ENCODE measurements at places on chromosomes 16 and 17.

DNA sequence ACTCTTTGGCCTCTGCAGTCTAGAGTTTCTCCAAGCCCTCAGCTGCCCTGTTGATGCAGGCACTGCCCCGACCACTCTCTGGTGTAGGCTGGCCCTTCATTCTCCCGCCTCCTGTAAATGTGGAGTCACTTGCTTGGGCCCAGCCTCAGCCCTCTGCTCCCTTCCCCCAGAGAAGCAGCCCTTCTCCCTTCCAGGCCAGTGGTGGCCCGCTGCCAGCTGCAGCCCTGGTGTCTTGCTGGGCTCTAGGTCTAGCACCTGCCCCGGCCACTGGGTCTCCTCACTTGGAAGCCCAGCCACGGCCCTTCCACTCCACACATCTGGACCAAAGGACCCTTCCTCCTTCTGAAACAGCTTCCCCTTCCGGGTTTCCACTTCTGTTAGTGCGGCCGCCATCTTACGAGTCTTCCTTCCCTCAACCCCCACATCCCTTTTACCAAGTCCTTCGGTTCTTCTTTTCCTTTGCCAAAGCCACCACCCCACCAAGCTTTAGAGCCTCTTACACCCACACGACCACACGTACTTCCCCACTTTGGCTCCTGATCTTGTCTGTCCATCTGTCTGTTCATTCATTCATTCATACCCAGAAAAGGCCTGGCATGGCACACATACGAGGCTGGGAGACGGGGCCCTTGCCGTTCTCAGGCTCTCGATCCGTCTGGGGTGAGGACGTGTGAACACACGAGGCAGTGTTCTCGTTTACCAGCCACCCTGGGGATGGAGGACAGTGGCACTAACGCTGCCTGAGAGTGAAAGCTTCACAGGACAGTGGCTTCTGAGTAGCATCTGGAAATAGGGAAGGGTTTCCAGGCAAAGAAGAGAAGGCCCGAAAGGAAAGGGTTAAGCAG is 68.0 kb downstream of the ABR start:
- no peak for DNase-seq

DNA sequence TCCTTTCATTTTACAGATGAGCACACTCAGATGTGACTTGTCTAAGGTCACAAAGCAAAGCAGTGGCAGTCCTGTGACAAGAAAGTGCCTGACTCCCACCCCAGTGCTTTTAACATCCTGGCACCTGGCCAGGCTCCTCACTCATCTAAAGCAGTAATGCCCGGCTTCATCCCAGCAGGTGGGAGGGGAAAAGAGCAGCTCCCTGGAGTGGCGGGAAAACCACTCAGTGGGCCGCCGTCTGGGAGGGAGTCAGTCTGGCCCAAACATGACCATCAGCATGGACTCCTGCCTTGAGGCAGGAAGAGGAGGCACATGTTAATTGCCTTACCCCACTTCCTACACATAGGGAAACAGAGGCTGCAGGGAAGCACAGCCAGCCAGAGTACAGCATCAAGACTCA is 2.6 kb downstream of the PCGF2 start:
- DNase-seq: no peak

GRCh38 chr16:70662991-70663523 is 16.7 kb downstream of the IL34 start:
- no peak for DNase-seq

GRCh38 chr17:36608280-36608679 is 6.9 kb downstream of the MRM1 start:
- no peak for DNase-seq

DNA sequence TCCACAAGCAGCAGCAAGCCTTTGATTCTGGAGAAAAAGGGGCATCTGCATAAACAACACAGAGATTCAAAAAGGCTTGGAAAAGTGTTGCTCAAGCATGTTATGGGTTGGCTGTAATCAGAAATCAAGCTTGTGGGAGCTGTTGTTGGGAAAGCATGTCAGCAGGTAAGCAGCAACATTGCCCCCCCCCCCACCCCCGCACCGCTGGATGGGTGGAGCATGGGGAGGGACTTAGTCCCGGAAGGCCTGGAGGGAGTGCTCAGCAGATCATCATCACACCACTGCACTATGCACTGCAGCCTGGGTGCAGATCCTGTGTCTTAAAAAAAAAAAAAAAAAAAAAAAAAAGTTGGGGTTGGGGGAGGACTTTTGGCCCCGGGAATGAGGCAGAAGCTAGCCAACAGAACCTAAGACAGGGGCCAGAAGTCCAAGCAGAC is 16.8 kb upstream of the AKAP1 start:
- peak; percentile 54 for DNase-seq

- no peak for DNase-seq
Observed at GRCh38 chr16:72938795-72939164, 109.1 kb downstream of the ZFHX3 start.

DNA sequence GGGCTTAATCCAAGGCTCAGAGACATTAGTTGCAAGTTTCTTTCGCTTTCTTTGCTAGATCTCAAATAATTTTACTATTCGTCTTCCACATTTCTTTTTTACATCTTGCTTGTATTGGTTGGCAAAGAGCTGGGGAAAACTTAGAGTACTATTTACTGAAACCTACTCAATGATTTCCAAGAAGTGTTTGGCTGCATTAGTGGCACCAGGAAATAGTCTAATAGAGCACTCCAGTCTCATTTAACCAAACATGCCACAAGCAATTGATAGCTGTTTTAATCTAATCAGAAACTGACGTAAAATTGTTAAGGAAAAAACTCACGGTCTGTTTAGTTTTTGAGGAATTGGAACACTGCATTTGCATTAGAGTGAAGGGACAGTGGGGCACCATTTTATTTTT is 29.0 kb downstream of the NUP93 start:
- DNase-seq: no peak

GRCh38 chr17:18984273-18985114 is 20.1 kb downstream of the FAM83G start:
- no peak for DNase-seq

DNA sequence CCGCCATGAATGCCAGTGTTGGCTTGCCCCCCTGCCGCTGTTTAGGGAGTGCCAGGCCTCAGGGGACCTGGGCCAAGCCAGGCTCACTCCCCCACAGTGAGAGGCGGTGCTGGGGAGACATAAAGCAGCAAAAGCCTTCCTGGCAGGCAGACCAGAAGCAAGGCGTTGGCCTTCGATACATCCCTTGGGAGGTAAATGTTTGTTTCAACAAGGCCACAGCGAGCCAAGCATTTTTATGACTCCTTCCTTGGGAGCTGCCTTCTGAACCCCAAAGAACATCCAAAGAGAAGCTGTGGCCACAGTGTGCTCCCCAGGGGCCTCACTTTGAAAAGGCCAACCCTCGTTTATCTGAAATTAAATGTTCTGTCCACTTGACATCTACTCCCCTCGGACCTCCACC is 119.7 kb upstream of the CIBAR2 start:
- no peak for DNase-seq

- no peak for DNase-seq
Observed at GRCh38 chr17:79218175-79218824, 143.7 kb downstream of the ENGASE start.

- DNase-seq: no peak
Observed at GRCh38 chr16:61957075-61957855, 79.0 kb downstream of the CDH8 start.

GRCh38 chr17:79022507-79022991 is 1.4 kb upstream of the C1QTNF1 start:
- no peak for DNase-seq

GRCh38 chr17:21239680-21240368 is 13.4 kb downstream of the NATD1 start:
- DNase-seq: peak; percentile 80

- DNase-seq: no peak
Observed at GRCh38 chr16:82187829-82188228, 17.8 kb upstream of the MPHOSPH6 start.

DNA sequence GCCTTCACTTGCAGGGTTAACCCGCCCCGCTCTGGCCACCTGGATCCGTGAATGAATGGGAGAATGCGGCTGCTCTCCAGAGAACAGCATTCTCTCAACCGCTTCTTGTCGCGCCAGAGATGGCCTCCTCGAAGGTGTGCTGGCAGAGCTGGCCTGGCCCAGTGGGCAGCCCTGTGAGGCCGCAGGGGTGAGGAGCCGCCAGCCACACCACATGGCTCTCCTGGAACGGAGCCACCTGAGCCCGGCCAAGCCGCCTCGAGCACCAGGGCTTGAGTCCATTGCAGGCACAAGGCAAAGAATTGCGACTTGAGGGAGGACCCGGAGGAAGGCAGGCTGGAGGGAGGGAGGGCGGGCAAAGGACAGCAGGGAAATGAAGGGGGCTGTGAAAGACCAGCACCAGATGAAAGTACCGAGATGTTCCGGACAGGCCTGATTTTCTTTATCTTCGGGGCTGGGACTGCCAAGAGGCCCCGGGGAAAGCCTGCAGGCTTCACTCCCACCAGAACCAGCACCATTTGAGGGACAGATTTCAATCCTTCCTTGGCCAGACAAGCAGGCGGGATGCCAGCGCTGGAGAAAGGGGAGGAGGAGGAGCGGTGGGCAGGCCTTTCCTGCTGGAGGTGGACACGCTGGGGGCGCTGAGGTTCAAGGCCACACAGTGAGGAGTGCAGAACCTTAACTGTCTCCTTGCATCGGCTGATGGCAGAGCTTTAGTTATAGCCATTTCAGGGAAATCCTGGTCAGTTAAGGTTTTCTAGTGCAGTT is 69.4 kb downstream of the MRC2 start:
- no peak for DNase-seq

DNA sequence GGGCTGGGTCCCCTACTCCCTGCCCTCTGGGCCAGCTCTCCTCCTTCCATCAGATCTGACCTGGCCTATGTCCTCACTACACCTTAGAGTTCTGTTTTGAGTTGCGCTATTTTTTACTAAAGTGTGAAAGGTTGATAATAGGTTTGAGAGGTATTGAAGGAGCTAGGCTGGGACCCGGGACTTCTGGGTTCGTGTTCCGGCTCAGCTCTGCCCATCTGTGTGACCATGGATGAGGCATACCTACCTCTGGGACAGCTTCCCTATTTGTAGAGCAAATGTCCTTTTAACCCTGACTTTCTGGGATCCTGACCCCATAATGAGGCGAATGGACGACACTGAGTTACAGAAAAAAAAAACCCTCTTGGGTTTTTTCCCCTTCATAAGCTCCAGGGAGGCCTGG is 36.0 kb downstream of the IL21R start:
- DNase-seq: no peak

DNA sequence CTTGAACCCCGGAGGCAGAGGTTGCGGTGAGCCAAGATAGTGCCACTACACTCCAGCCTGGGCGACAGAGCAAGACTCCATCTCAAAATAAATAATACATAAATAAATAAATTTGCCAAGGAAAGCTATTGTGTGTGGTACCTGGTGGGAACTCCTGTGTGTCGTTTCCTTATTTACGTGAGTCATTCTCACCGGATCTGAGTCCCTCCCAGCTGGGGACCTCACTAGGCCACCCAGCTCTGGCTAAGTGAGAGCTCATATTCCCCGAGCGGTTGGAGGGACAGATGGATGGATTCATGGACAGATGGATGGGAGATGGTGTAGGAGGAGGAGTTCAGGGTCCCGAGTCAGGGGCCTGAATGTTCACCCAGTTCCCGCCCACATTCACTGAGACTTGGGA is 22.9 kb upstream of the C1QL1 start:
- no peak for DNase-seq

- no peak for DNase-seq
Observed at GRCh38 chr16:60776281-60776680, 1260.0 kb downstream of the CDH8 start.

DNA sequence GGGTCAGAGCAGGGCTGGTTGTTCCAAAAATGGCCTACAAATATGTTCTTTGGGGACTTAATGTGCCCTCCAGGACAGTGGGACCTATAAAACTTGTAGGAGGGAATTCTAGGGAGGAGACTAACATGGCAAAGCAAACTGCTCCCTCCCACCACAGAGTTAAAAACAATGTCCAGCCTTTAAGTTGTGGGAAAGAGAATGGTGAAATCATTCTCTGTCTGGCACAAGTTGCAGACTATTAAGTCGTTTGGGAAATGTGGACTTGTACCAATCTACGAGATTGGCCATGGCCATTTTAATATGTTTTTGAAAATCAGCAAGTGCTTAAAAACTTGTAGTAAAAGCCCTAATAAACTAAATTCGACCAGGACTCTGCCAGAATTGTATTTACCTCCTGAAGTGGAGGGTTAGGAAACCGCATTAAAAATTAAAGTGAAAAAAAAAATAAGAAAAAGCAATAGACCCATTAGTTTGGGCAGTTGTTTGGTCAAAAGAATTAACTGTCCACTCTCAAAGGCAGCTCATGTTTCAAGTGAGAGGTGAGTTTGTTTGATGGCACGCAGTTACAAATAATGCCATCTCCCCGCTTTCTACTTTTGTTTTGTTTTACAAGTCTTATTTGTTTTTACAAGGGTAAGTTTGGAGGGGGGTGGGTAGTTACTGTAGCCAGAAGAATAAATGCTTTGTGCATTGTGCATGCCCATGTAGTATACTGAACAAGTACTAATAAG is 32.4 kb downstream of the ANKFN1 start:
- no peak for DNase-seq

- no peak for DNase-seq
Observed at GRCh38 chr16:63774302-63774701, 1347.6 kb downstream of the CDH11 start.

DNA sequence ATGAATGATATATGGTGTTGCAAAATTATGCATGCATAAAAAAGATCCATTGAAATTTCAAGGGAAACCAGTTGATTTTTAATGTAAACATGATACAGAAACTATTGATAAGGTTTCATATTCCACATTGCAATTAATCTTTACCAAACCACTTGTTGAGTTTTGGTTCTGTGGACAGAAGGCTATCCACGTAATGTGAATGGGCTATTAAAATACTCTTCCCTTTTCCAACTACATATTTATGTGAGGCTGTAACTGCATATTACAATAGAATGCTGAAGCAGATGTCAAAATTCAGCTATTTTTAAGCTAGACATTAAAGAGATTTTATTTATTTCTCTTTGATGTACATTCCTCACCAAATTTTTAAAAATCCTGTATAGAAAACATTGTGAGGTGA is 33.7 kb upstream of the VPS4A start:
- DNase-seq: no peak

DNA sequence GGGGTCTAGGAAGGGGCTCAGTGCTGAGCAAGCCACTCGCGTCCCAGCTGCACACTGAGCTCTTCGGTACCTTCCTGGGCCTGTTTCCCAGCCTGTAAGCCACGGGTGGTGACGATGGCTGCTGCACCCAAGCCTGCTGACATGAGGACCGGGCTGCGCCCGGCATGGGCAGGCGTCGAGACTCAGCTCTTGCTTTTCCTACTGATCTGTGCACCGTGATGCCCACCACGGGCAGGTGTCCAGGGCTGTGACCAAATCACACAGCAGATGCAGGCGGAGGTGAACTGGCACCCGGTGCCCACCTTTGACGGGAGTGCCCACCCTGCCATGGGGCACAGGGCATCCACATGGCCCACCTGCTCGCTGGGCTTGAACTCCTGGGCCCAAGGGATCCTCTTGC is 17.9 kb downstream of the CCDC57 start:
- no peak for DNase-seq

DNA sequence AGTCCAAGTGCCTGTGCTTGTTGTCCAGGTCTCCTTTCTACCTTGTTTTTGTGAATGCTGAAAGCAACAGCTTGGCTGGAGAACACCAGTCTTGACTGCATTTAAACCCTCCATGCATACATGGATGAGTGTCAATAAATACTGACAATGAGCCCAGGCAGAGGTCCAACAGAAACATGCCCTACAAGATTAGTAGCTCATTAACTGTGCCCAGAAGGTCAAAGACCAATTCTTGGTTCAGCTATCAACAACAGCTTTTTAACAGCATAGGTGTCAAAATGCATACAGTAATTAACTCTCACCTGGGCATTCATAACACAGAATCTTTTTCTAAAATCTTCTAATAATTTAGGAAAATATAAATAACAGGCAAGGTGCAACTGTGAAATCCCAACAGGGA is 63.2 kb downstream of the N4BP1 start:
- DNase-seq: no peak
